ENCODE measurements at places on chromosomes 11 and 22.

DNA sequence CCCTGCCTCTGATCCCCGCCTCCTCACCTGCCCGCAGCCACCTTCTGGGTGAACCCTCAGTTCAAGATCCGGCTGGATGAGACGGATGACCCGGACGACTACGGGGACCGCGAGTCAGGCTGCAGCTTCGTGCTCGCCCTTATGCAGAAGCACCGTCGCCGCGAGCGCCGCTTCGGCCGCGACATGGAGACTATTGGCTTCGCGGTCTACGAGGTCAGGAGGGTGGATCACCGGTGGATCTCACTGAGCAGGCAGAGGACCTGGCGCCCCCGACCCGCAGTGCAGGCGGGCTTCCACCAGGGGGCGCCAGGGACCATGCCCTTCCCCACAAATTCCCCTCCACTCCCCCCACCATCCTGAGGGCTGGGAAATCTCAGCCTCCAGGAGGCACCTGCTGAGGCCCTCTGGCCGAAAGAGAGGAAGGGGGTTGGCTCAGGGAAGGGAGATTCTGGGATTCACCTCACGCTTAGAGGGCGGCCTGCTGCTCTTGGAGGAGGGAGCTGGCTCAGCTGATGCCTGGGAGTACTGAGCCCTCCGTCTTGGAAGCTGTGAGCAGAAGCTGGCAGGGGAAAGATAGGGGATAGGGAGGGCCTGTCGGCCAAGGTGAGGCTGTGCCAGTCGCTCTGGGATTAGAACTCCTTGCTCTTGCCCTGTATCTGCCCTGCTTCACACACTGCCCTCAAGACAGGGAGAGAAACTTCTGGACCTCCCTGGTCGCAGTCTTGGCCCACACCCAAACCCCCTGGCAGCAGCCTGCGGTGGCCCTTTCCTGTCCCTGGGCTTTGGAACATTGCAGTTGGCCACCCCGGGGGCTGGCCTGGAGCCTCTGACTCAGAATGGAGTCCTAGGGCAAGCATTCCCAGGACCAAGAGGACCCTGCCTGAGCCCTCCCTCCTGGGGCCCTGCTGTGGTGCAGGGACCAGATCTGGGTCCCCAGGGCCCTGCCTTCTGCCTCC is 23.2 kb downstream of the CAPN1 start:
- DNase-seq: no peak

DNA sequence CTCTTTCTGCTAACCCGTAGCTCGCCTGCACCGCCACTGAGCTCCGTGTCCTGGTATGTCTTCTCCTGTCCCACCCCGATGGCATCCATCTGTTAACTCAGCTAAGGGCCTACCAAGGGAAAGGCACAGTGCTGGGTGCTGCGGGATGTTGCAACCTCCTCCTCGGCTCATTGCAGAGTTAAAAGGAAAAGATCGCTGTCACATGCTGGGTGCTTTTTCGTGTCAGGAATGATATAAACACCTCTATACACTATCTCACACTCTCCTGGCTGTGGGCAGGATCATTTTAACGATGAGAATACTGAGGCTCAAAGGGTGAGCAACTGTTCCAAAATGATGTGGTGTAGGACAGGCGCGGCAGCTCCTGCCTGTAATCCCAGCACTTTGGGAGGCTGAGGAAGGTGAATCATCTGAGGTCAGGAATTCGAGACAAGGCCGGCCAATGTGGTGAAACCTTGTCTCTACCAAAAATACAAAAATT is 10.1 kb downstream of the TXN2 start:
- DNase-seq: no peak

DNA sequence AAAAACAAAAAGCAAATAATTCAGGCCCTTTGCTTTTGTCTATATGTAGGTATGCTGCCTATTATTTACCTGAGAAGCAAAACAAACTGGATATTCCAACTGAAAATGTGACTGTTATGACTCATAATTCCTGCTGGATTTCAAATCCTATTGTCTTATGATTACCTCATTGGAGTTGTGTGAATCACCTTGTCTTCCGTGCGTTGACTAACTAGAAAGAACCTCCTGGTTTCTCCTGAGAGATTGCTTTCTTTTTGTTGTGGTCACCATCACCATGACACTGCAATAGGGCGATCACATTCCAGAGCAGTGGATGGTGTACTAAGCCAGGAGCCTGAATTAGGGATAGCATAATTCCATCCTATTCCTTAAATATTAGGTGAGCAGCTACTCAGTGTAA is 23.0 kb upstream of the EXPH5 start:
- DNase-seq: no peak

- no peak for DNase-seq
These were observed 5.8 kb upstream of the SLC43A3 start for GRCh38 chr11:57432714-57433163.

DNA sequence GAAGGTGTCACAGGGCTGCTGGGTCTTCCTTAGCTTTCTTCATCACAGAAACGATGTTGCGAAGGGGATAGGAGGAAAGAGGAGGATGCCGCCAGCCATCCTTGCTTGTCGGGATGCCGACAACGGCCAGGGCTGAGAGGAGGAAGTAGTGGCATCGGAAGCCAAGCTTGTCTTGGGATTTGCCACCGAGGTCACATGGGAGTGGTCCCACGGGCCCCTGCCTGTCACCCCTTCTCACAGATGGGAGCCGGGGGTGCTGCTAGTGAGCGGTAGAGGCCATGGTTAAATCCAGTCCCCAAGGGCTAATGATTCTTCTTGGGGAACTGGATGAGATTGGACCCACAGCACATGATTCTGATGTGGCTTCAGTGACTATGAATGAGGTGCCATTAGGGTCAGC is 1375.8 kb downstream of the BRD1 start:
- DNase-seq: no peak

GRCh38 chr22:39689421-39689820 is 118.9 kb downstream of the CACNA1I start:
- DNase-seq: no peak

- no peak for DNase-seq
These were observed 72.9 kb upstream of the YWHAH start for GRCh38 chr22:31871480-31871879.

DNA sequence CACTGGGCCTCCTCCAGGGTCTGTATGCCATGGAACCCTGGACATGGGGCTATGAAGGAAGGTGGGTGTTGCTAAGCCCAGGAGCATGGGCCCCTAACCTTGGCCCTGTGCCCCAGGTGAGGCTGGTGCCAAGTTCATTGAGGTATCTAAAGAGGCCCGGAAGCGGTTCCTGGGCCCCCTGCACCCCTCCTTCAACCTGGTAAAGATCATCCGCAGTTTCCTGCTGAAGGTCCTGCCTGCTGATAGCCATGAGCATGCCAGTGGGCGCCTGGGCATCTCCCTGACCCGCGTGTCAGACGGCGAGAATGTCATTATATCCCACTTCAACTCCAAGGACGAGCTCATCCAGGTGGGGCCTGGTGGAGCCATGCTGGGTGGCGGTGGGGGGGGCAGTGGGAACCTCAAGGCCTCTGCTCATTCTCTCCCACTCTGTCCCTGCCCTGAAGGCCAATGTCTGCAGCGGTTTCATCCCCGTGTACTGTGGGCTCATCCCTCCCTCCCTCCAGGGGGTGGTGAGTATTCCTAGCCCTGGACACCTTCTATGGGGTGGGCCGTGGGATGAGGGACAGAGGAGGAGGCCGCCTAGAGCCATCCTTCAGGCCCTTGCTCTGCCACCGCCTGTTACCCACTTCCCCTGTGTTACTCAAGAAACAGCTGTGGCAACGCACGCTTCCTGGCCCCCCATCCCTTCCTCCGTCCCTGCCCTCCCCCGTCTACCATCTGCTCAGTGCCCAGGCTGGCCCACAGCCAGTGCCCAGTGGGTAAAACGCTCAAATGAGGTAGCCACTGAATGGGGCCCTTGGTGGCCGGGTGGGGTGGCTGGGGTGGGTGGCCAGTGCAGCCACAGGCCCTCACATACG is 3.0 kb downstream of the PNPLA2 start:
- DNase-seq: no peak

GRCh38 chr22:39308614-39309363 is 10.6 kb downstream of the RPL3 start:
- no peak for DNase-seq

DNA sequence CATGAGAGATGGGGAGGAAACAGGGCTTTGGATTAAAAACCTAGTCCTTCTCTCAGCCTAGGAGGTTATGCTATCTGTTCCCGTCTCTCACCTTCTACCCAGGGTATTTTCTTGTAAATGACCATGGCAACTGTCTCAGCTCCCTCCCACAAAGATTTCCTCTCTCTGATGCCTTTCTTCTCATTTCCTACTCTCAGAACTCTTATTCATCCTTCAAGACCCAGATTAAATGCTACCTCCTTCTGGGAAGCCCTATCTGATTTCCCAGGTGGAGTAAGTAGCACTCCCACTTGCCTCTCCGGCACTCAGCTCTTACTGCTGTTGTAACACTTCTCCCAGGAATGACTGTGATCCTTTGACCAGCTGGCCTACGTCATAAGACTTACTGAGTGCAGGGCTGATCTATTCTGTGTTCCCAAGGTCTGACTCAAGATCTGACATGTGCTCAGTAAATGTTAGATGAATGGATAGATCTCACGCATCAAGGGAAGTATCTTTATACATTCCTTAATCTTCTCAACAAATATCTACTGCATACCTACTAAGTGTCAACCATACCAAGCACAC is 175.0 kb downstream of the TENM4 start:
- no peak for DNase-seq

GRCh38 chr11:19512618-19513017 is 200.0 kb upstream of the NAV2 start:
- DNase-seq: no peak

DNA sequence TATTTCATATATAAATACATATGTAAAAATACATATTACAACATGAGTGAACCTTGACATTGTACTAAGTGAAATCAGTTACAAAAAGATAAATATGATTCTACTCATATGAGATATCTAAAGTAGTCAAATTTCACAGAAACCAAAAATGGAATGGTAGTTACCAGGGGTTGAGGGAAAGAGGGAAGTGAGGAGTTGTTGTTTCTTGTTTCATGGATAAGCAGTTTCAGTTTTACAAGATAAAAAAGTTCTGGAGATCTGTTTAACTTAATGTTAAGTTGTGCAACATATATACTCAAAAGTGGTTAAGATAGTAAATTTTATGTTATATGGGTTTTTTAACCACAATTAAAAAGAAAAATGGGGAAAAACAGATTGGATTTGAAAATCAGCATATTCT is 107.7 kb downstream of the ELP4 start:
- no peak for DNase-seq

- no peak for DNase-seq
These were observed 3.9 kb downstream of the DERL3 start for GRCh38 chr22:23834793-23835483.

DNA sequence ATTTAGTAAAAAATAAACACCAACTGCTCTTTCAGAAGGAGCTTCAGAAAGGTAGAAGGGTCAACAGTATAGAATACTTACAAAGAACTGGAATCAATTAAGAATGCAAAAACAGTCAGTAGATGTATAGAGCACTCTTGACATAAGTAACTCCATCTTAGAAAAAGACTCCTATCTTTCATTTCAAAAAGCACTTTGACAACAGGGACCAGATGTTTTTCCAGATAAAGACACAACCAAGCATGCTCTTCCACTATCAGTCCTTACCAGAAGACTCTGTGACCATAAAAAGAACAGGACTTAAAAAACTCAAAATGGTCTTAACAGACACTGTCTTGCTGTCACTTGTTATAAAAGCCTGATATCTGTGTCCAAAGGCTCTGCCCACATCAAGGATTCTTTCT is 5.2 kb downstream of the SLC25A17 start:
- no peak for DNase-seq

- DNase-seq: no peak
These were observed 120.9 kb downstream of the SWAP70 start for GRCh38 chr11:9784602-9785315.

DNA sequence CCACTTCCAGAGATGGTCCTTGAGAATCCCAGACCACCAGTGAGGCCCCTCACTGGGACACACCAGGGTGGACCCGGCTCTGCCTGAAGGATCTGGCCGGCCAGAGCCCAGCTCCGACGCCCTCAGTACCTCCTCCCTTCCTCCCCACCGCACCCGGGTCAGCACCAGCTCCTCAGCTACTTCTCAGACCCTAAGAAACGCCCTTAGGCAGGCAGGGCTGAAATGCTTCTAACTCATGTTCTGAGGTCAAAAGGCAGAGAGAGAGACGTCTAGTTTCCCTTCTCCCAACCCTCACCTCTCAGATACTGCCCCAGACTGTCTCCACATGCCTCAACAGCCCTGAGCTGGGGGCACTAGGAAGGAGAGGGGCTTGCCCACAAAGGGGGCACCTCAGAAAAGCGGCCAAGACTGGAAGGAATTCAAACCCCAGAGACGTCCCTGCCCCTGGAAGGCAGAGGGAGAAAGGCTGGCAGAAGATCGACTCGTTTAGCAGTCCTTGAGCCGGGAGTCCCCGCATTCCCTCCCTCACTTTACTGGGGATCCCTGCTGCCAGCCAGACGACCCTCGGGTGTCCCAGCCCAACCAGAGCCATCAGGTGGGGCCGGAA is 539 bp downstream of the USH1C start:
- no peak for DNase-seq

GRCh38 chr11:126132319-126132718 is 69.7 kb upstream of the CDON start:
- no peak for DNase-seq

- DNase-seq: no peak
These were observed 838 bp downstream of the BCL9L start for GRCh38 chr11:118924591-118925585.

- DNase-seq: no peak
These were observed 8.6 kb upstream of the TPP1 start for GRCh38 chr11:6627762-6628241.

DNA sequence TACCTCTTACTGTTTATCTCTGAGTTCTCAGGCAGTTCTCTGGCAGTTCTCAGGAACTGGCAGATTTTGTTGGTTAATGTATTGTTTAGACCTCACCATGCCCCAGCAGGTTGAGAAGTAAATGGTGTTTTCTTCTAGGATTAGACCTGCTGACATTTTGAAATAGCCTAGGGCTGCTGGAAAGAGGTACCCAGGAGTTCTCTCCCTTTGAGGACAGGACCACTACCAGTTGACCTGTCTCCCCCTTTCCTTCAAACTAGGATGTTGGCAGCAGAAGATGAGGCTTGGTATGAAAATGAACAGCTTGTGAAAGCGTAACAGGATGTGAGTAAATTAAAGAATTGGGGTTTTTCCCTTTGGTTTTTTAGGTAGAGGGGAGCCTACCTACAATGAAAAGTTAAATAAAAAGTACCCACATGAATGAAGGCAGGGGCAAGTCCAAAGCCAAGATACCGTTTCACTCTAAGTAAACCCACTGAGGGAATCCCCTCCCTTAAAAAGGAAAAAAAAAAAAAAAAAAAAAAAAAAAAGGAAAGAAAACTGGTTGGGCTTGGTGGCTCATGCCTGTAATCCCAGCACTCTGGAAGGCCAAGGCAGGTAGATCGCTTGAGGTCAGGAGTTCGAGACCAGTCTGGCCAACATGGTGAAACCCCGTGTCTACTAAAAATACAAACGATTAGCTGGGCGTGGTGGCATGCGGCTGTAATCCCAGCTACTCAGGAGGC is 96.2 kb downstream of the PDHX start:
- no peak for DNase-seq

- DNase-seq: no peak
These were observed 632.6 kb upstream of the KIRREL3 start for GRCh38 chr11:127632976-127633680.

- DNase-seq: no peak
These were observed 15.7 kb downstream of the GRIK4 start for GRCh38 chr11:120527111-120527761.
